ENCODE measurements at places on chromosomes 2 and 18.

- no peak for DNase-seq
Measured at GRCh38 chr2:226295123-226295522, 504.5 kb downstream of the IRS1 start.

DNA sequence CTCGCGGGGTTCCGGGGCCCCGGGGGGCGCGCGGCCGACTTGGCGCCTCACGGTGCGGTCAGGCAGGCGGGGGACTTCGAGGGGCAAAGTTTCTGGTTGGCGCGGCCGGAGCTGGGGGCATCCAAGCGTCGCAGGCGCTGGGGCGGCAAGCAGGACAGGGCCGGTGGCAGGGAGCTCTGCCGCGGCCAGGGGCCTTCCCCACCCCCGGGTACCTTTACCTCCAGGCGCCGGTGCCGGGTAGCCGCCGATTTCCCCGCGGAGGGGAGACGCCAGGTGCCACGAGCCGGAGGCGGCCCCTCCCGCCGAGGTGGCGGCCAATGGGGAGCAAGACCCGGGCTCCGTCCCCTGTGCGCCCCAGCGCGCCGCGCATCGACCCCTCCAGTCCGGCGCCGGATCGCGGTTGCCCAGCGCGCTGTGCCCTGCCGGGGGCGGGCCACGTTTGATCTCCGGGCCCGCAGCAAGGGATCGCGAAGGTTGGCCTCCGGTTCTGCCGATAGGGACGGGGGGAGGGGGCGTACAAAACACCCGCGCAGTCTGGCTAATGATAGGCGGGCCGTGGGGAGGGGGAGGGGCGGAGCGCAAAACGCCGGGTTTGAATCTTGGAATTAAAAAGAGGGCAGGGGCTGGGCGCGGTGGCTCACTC is at the start of gene ST8SIA5:
TSS of gene ST8SIA5 (minus strand) at position 495 of the 643 bp plus-strand sequence. CDS start 545 bp downstream, outside the sequence.
- no peak for DNase-seq

DNA sequence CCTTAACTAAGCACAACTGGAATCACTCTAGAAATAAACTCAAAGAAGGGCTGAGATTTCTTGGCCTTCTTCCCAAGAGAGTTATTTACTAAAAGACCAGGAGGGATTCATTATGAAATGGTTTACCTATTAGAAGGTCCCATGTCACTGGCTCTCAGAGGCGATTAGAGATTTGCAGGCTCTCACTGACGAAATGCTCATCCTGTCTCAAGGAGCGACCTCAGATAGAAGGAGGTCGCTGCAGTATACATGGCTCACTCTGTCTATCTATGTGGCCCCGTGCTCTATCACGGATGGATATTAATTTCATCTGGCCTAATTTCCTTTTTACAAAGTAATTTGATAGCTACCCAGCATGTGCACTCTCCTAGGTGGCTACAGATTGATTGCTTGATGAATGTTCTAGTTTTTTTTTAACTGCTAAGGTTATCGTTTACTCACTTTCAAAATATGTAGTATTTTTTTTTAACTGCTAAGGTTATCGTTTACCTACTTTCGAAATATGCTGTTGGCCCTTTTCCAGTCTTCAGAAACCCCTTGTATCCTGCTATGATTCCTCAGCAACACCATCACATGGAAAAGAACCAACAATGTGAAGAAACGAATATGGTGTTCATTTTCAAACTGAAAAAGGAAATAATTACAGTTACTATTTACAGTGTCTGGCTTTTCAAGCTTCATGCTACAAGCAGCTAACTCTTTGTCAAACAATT is 9.1 kb downstream of the SMIM21 start:
- DNase-seq, result no peak

- no peak for DNase-seq
Measured at GRCh38 chr2:236673126-236673822, 103.6 kb downstream of the ACKR3 start.

DNA sequence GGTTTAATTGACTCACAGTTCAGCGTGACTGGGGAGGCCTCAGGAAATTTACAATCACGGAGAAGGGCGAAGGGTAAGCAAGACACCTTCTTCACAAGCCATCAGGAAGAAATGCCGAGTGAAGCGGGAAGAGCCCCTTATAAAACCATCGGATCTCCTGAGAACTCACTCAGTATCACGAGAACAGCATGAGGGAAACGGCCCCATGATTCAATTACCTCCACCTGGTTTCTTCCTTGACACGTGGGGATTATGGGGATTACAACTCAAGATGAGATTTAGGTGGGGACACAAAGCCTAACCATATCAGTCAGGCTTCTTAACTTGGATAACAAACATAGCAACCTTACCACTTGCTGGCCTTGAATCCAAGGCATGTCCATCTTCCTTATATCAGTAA is 289.0 kb upstream of the STON1 start:
- DNase-seq, result no peak

DNA sequence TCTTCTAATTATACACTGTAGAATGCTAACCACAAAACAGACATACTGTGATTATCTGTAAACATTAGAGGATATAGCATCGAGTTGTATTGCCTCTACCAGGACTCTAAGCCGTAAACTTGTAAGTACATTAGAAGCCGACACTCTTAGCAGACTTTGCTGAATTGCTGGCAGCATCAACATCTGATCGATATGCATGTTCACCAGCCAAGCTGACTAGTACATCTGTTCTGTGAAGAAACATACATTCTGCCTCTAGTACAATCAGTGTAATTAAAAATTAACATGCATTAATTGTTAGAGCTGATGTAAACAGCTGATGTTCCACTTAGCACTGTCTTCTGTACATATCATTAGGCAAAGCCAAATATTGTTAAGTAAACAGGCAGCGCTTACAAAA is 502.2 kb downstream of the NR4A2 start:
- no peak for DNase-seq

DNA sequence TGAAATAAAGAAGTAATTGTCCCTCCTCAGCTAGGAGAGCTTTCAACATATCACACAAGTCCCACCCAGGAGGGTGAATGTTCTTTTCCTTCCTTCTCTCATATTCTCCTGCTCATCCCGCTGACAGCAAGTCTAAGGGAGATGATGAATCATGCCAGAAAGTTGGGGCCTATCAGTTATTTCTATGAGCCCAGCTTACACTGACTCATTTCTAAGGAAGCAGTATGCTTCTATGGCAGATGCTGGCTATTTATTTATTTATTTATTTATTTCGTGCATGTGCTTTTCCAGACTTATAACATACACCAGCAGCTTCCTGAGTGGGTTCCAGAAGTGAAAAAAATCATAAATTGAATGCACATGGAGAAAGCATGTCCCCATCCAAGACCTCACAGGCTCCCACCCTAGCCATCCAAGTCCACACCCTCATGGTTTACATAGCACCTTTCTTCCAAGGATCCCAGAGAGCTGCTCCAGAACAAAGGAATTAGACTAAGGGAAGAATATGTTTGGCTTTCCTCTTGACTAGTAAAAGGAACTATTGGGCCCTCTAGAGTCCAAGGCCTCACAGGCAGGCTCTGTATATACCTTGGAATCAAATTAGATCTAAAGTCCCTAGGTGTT is 1074.2 kb upstream of the ZEB2 start:
- DNase-seq, result no peak

DNA sequence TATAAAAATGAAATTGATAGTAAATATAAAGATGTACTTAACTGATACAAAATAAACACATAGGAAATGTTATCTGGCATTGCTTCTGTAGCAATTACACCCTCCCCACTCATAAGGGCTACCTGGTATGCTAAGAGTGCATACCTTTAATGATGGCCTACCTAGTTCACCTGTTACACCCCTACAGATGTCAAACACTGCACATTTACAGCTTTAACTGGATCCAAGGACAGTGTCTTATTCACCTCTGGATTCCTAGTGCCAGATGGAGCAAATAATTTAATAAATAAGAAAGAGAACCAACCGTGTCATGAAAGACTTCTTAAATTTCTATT is 15.3 kb upstream of the SEC11C start:
- no peak for DNase-seq

DNA sequence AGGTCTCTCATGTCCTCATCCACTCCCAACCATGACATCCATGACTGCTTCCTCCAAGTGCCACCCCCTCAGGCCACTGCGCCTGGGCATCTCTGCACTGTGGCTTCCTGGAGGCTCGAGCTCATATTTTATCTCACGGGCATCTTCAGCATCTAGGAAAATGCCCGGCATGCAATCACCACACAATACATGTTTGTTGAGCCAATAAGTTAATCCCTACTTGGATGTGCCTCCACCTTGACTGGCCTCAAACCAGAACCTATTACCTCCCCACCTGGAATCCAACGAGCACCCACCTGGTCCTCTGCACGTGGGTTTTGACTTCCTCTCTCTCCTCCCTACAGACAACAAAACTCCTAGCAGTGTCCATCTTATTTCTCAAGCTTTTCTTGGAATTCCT is 198.9 kb upstream of the REV1 start:
- no peak for DNase-seq

GRCh38 chr2:64837925-64838641 is 151.1 kb upstream of the SLC1A4 start:
- DNase-seq, result no peak

DNA sequence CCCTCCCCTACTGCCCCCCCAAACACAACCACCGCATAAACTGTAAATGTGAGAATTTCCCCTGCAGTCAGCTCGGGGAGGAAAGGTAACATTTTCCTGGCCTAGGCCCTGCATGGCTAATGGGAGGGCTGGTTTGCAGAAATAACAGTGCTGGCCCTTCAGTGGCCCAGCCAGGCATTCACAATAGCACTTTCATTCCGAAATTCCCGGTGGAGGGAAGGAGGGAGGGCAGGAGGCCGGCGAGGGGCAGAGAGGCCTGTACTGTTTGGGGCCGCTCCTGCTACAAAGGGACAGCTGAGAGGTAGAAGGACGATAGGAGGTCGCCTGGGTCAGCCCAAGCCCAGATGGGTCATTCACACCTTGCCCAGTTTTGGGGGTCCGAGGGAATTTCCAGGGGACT is 11.3 kb downstream of the CYP26B1 start:
- no peak for DNase-seq

GRCh38 chr18:74478880-74479279 is 17.3 kb upstream of the CNDP2 start:
- DNase-seq, result no peak

- no peak for DNase-seq
Measured at GRCh38 chr2:169822036-169822435, 2.7 kb downstream of the METTL5 start.

- no peak for DNase-seq
Measured at GRCh38 chr18:37565977-37566478, 430 bp upstream of the CELF4 start.

DNA sequence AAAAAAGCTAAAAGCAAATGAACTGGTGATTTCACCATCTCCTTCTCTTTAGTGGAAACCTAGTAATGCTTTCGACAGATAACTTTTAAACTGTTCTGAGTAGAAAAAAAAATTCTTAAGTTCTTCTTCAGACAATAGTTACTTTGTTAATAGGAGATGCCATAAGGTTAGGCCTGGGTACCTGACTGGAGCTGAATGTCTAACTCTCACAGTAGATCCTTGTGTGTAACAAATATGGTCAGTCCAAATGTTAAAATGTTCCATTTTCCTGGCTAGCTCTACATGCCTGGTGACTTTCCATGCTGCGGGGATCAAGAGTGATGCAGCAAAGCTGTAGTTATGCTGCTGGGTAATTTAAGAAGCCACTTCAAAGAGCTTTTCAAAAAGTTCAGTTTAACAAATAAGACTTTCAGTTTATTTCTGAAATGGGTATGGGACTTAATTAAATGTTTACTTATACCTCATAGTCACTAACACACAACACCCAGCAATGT is 264.0 kb upstream of the SESTD1 start:
- DNase-seq, result no peak

DNA sequence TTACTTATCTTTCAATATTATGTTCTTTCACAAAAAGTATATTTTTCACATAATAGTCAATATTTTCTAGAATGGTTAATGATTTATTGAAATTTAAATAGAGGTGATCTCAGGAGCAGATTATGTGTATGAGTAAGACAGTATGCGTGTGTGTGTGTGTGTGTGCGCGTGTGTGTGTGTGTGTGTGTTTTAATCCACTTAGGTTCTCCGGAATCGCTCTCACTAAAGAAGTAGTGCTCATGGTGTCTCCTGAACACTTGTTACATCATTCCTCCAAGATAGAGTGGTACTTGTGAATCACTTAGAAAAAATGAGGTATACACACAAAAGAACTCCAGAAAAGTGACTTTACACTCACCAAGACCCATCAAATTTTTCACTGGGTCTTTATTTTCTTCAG is 91.0 kb upstream of the KCNH7 start:
- no peak for DNase-seq

DNA sequence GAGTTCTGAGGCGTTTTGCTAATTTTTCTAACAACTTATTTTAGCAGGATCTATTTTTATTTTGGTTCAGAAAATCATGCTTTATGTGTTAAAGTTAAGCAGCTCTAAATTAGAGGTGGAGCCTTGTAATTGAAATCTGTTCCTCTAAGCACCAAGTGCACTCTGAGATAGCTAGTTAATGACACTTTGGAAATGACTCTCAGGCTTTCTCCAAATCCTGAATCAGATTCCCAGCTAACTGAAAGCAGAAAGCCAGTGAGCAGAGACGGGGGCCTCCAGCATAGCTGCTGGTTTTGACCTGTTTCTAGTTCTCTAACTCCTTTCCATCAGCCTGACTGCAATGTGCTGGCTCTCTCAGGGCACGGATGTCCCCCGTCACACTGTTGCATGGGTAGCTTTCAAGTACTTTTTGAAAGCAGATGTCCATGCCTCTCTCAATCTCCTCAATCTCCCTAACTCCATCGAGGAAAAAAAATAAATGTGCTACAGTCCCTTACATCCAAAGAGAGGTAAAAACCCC is 326.5 kb downstream of the SATB2 start:
- DNase-seq, result no peak

DNA sequence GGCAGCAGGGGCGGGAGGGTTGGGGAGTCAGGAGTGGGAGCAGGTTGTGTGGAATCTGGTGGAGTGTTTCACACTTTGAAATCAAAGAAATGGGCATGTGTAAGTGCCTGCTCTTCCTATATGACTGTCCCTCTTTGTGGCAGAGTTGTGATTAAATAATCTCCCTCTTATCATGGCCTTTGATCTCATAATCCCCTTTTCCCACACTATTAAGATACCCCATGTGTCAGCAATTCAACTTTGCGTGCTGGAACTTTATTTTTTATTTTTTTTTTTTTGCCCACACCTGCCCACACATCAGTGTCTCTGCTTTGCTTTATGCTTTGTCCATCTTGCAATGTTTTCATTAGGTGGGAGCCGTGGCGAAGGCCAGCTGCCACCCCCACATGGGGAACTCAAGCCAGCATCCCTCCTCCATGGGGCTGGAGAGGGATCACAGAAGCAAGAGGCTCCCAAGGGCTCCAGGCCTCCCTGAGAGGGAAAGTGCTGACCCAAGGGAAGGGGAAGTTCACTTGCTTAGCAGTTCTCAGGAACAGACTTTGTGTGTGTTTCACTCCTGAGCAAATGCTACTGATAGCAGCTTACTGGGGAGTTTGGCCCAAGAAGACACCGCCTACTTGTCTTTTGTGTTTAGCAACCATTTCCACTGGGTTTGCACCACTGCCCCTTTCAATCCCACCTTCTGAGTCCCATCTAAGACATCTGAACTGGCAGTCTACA is 243.4 kb downstream of the BCL11A start:
- DNase-seq, result no peak

GRCh38 chr18:9738266-9738969 is 30.3 kb downstream of the RAB31 start:
- no peak for DNase-seq

All from stimulated activated CD4-positive, alpha-beta T cell treated with anti-CD3 and anti-CD28 coated beads, Interleukin-12 subunit alpha, Interleukin-12 subunit beta, amount 100 ng/mL, for 4 hours (primary cell).